ENCODE measurements at places on chromosomes 6 and 20. TPM values are rescaled to one million over a fixed set of nuclear protein-coding genes. Genes with fewer than 3 reads are reported as not detected.

The GPX6 gene
- not detected for total RNA-seq

The KCNK16 gene
- total RNA-seq = not detected

The PRRT1 gene
- total RNA-seq = 0.38 TPM

The REV3L gene
- total RNA-seq = 11.7 TPM
